ENCODE measurements at places on chromosomes 4 and X. TPM values are rescaled to one million over a fixed set of nuclear protein-coding genes. Genes with fewer than 3 reads are reported as not detected.

Gene STS
- 4.1 TPM for total RNA-seq

Gene CXCL8
- total RNA-seq: 43.4 TPM

Gene ASMT
- total RNA-seq: not detected

Gene FABP2
- total RNA-seq: not detected

Gene HSFX1
- 0.20 TPM for total RNA-seq

Gene FAM47A
- not detected for total RNA-seq

Gene GUCY1A1
- 12.9 TPM for total RNA-seq
